ENCODE measurements at places on chromosomes 7 and 10.

DNA sequence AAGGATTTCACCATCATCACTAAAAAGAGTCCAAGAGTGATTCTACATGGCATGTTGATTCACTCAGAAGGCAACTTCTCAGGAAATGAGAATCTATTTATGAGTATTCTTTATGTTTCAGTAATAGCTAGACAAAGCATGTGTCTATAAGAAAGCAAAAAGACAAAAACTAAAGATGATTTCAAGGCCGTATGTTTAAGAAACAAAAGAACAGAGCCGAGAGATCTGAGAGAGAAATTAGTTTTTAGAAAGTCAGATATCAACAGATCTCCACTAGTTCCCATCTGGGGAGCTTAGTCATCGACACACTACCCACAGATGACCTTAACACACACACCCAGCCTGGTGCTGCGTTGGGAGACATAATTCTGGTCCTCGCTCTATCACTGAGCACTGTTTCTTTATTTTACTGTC, 21.0 kb downstream of the PIP4K2A start:
- peak; percentile 53 for DNase-seq

- peak; percentile 37 for DNase-seq
Measured at GRCh38 chr7:138649506-138649905, 51.7 kb downstream of the SVOPL start.

- DNase-seq: no peak
Measured at GRCh38 chr7:111639934-111640333, 77.6 kb upstream of the IMMP2L start.

- no peak for DNase-seq
Measured at GRCh38 chr10:131218811-131219583, 92.5 kb downstream of the TCERG1L start.

GRCh38 chr10:43598446-43598845, 7.8 kb upstream of the ZNF485 start:
- no peak for DNase-seq

GRCh38 chr10:78185693-78186055, 152.0 kb downstream of the RPS24 start:
- DNase-seq: no peak

- DNase-seq: peak; percentile 100
Measured at GRCh38 chr7:76296743-76297740, 5.4 kb upstream of the HSPB1 start.

Data from mammary epithelial cell (primary cell).